Activated T-helper 9 cell treated with anti-CD3 and anti-CD28 coated beads, Interleukin-2, amount 50 U/mL, for 16 hours (primary cell): ENCODE measurements at places on chromosomes 11 and 22.

DNA sequence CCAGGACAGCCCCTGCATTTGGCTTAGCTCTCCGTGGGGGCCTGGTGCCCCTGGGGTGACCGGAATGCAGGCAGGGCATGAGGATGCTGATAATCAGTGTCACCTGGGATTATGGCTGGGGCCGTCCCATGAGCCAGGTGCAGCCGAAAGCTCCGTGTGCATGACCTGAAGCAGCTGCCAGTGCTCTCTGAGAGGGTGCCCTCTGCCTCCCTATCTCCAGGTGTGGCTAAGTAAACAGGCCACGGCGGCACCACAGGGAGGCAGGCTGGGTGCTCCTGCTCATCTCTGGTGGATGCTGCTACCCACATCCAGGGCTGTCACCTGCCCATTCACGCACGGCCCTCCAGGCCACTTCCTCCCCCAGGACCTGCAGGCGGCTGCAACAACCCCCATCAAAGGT, 29.8 kb downstream of the DUSP8 start:
- DNase-seq, result no peak

DNA sequence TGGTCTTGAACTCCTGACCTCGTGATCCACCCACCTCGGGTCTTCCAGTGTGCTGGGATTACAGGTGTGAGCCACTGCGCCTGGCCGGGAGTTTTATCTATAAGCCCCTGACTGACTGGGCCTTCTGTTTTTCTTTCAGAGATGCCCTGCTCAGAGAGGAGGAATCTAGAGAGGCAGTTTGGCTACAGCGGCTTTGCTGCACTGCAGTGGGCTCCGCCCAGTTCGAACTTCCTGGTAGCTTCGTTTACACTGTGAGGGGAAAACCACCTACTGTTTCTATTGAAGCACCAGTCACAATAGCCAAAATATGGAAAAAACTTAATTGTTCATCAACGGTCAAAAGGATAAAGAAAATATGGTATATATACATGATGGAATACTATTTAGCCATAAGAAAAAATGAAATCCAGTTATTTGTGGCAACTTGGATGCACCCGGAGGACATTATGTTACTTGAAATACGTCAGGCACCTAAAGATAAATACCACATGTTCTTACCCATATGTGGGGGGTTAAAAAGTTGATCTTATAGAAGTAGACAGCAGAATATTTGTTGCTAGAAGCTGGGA, 31.9 kb upstream of the FAM181B start:
- DNase-seq, result no peak

DNA sequence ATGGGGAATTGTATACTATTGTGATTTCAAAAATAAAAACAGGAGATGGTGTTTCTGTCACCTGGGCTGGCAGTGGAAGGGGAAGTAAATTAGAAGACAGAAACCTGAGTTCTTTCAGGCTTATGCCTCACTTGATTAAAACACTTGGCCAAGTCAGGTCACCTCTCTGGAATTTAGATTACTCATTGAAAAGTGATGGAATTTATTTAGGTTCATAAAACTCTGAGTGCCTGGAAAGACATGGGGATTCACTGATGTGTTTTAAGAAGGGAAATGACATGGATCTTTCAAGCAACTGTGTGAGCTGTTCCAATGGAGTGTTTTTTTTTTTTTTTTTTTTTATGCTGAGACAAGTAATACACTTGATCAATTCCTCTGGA, 400.1 kb downstream of the TMEM135 start:
- no peak for DNase-seq

DNA sequence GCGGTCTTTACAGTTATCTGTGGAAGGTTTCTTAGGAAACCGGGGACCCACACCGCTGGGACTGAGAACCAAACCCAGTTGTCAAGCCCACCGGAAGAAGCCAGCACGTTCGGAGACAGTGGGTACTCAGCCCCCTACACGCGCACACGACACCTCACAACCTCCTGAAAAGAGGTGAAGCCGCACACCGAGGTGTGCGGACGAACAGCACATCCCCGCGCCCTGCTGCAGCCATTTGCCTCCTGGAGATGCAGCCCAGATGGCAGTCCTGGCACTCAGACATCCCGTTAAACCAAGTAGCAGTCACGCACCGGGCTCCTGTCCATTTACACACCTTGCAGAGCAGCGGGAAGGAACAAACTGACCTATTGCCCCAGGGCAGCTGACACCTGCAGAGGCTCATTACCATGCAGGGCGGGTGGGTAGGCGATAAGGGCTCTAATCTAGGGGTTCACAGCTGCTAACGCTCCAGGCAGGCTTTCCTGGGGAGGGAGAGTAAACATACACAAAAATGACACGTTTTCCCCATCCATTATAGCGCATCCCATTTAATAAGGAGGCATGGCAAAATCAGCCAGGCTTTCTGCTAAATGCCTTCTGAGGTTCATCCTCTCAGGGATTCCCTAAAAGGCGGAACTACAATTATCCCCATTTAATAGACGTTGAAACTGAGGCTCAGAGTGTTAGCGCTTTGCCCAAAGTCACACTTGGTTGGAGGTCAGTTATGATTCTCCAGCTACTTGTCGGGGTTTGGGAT, 864 bp upstream of the EHBP1L1 start:
- no peak for DNase-seq

DNA sequence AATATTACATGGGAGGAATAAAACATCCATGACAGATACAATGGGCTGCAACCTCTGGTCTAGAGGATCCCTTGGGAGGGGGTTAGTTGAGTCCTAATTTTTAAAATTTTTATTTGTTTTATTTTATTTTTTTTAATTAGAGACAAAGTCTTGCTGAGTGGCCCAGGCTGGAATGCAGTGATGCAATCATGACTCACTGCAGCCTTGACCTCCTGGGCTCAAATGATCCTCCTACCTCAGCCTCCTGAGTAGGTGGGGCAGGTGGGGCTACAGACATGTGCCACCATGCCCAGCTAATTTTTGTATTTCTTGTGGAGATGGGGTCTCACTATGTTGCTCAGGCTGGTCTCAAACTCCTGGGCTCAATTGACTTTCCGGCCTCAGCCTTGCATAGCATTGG, 43.1 kb downstream of the FDX1 start:
- no peak for DNase-seq

GRCh38 chr22:27984723-27985122, 65.7 kb upstream of the PITPNB start:
- no peak for DNase-seq

- DNase-seq, result no peak
Measured at GRCh38 chr11:119248750-119249670, 42.9 kb downstream of the CBL start.

- DNase-seq, result no peak
Measured at GRCh38 chr11:61684870-61685616, 4.9 kb downstream of the DAGLA start.

DNA sequence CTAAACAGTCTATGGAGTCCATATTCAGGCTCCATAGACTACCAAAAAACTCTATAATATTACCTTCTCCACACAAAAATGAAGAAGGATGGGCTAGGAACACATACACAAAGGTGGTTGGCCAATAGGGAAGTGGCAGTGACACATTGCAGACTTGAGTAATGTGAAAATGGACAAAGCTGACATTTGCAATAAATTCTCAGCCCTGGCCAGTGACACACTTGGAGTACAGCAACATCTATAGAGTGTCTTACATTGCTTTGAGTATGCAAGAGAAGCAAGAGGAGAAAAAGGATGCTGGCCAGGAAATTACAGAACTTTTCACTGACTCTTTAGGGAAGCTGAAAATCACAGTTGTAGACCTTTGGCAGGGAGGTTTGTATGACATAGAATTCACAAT, 7.3 kb upstream of the OR52W1 start:
- no peak for DNase-seq

GRCh38 chr22:24830205-24830979, 24.4 kb downstream of the SGSM1 start:
- DNase-seq, result no peak

GRCh38 chr11:12685229-12685628, 11.0 kb downstream of the TEAD1 start:
- DNase-seq, result no peak

DNA sequence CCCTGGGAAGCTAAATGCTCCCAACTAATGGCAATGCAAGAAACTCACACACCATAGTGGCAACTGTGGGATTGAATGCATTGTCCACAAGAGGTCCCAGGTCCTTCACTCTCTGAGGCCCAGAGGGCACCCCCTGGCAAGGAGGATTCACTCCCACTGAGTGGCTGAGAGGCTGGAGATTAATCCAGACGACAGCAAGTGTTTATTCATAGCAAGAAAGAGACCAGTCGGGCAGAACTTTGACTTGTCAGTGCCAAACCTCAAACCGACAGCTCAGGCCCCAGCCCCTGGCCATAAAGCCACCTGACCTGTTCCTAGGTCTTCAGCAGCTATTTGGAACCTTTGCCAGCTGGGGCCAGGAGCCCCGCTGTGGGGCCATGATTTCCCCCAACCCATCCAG, 54.5 kb upstream of the MPEG1 start:
- no peak for DNase-seq

GRCh38 chr22:44597616-44598015, 99.6 kb upstream of the RTL6 start:
- no peak for DNase-seq

DNA sequence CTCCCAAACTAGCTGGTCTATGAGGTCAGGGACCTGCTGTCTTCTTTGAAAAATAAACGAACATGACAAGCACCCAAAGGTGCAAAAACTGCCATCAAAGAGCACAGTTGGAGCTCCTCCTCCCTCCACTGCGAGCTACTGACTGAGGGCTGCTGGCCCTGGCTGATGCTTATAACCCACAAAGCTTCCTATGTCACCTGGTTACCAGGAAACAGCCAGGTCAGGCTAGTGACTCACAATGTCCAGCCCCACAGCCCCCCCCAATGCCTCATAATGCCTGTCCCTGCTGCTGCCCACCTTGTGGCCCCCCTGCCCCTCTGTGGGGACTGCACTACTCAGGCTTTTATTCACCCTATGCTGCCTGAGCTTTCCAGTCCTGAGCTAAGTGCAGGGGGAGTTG, at the start of gene DRICH1:
Gene DRICH1, minus strand, starts transcription at position 144 of the 400 bp plus-strand sequence. CDS start 298 bp downstream, outside the sequence.
- no peak for DNase-seq

DNA sequence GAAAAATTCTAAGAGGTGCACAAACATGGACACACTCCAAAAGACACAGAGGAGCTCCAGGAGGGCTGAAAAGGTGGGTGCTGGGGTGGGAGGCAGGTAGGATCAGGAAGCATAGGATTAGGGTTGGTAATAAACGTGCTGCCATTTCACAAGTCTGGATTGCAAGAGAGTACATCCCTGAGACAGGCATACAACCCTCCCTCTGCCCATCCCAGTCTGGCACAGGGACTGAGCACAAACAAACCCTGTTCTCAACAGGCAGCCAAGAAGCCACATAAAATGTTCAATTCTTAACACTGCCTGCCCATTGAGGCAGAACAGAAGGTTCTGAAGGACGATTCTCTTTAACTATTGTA, 18.5 kb downstream of the SLC35F2 start:
- no peak for DNase-seq

GRCh38 chr11:11291041-11292015, 61.7 kb downstream of the CSNK2A3 start:
- no peak for DNase-seq

- DNase-seq, result no peak
Measured at GRCh38 chr11:124167826-124168231, 15.3 kb upstream of the OR10D3 start.

DNA sequence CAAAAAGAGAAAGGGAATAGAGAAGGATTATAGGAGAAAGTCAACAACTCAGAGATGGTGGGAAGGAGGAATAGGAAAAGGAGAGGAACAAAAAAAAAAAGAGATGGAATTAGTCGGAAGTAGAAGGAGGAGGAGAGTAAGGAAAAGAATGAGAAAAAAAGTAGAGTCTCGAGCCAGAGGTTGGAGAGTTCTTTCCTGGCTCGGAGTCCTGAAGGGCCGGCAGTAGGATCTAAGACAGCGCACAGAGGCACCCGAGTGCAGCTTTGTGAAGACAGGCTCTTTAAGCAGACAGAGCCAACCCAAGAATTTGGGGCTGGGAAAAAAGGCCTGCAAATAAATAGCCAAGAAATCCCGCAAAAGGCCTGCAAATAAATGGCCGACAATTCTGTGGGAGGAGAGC, 170.4 kb upstream of the CCDC90B start:
- no peak for DNase-seq

DNA sequence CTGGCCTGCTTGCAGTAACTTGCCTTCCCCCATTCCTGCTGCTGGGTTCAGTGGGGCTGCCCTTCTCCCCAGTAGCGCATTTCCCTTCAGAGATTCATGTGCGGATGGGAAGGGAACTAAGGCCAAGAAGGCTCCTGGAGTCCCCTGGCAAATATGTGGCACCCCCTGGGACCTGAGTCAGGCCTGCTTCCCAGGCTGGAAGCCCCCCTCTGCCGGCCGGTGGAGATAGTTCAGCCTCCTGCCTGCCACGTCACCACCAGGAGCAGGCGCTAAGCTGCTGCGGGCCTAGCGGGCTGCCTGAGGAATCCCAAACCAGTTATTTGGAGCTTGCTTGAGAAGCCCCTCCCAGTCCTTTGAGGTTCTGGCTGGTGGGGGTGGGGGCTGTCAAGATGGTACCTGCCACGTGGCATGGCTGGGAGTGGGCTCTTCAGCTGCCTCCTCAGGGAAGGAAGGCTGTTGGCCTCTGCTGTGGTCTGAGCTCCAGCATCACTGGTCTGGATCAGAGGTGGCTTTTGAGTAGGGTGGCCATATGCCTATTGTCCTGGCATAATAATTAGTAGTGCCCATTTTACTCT, 2.0 kb downstream of the SERPINH1 start:
- no peak for DNase-seq

GRCh38 chr11:61627850-61628661, 47.2 kb upstream of the SYT7 start:
- DNase-seq, result no peak

DNA sequence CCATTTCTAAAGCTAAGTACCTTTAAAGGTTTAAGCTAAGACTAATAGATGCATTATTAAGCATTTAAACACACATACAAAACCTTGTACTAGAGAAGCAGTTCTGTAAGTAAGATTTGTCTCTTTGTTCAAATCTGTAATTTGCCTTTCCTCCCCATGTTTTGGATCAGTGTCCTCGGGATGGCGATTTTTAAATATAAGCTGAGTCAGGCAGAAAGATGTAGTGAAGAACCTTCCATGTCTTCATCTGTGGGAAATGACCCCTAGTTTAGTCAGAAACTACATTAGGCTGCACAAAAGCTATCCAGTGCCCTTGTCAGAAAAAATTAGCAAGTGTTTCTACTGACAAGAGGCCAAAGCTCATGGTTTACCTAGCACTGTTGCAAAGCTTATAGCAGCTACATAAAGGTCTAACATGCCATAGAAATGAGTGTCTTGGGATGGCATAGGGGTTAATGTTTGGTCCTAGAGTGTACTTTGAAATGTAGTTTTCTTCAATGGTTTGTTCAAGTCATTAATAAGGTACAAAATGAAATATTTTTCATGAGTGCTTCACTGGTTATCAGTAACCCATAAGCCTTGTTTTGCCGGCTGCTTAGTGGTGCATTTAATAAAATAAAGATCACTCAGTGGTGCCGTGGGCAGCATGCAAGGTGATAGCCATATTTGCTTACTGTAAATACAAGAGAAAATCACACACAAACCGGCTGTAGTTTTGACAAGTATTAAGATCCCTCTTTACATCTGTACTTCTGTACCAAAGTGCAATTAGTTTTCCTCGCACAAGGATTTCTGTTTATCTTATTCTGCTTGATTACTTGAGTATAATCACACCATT, 139.8 kb downstream of the ELP4 start:
- no peak for DNase-seq

GRCh38 chr22:47678048-47678447, 915.6 kb downstream of the TBC1D22A start:
- no peak for DNase-seq
